ENCODE measurements at places on chromosomes 16 and 17.

DNA sequence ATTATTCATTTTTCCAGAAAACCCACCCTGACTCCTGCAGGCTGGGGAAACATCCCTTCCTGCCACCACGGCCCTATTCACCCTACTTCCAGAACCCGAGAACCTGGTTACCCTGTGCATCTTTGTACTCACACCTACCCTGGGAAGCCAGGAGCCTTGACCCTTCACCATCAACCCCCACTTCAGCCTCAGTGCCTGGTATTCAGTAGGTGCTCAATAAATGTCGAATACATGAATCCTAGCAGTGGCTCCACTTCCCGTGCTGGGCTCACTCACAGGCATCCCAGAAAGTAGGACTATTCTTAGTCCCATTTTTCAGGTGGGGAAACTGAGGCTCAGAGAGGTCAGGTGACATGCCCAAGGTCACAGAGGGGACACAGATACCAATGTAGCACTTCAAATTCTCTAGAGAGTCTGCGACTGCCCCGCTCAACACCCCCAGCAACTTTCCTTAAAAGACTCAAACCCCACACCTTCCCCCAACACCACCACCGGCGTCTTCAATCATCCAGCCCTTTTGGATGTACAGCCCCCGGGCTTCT is 36.1 kb upstream of the CMIP start:
- DNase-seq: no peak

DNA sequence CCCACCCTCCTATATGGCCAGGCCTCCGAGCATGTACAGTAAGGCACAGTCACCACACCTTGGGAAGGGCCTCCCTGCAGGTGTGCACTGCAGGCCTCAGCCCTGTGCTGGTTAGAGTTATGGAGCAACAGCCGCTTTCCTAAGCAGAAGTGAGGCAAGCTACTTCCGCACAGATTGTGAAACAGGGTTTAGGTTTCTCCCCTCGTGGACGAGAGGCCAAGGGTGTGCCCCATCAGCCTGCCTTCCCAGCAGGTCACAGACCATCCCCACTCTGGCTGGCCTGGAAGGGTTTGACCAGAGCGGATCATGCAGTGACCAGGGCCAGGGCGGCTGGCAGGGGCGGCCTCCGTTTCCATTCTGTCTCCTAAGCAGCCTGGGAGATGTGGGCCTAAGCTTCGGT is 4.7 kb downstream of the MSRB1 start:
- DNase-seq: no peak

DNA sequence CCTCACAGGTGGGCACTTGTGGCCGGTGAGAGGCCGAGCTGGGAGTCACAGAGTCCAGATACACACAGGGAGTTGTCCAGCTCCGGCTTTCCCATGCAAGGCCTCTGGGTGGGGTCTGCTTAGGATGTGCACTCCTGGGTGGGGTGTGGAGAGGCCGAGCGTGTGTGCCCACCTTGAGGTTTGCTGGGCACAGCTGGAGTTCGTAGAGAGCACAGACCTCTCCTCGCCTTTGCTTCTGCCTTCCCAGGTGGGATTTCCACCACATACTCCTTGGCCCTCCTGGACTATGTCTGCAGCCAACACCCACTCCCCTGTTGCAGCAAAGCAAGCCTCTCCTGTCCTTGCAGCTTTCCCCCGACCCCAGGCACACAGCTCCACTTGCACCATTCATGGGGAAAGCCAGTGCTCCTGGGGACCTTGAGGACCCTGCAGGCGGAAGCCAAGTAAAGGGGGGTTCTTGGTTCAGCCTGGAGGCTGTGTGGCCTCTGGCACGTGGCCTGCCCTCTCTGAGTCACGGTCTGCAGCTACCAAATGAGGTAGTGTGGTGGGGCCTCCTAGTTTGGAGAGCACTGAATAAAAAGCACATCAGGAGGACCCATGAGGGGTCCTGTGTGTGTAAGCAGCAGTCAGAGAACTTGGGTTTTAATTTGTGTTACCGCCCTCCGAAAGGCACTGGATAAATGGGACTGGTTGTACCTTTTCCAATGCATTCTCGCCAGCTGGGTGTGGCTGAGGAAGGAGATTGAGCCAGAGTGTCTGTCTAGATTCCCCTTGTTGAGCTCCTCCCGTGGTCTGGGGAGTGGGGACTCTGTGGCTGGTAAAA is 31.5 kb downstream of the MPRIP start:
- DNase-seq: peak; percentile 12

DNA sequence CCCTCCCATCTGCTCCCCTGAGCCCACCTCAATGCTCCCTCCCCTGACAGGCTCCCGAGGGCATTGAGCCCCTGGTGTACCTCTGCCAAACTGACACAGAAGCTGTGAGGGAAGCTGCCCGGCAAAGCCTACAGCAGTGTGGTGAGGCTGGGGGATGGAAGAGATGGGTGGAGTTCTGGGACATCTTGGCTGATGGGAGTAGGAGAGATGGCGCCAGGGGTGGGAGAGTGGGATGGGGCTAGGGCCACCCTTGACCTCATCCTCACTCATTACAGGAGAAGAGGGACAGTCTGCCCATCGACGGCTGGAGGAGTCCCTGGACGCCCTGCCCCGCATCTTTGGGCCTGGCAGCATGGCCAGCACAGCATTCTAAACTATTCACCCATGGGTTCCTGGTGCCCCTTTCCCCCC is 16.2 kb upstream of the CTCF start:
- no peak for DNase-seq

DNA sequence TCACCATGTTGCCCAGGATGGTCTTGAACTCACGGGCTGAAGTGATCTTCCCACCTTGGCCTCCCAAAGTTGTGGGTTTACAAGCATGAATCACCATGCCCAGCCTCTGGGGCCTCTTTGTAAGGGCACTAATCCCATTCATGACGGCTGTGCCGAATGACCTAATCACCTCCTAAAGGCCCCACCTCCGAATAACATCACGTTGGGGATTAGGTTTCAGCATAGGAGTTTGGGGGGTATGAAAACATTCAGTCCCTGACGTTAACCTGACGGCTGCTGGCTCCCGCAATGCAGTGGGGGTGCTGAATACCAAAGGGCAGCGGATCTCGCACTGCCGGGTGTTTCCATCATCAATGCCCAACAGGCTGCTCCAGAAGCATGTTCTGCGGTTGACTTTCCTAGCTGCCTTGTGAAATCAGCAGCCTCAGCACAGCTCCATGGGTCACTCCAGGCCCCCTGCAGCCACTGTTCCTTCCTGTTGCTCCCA is 120.8 kb upstream of the SEC14L1 start:
- no peak for DNase-seq

GRCh38 chr17:8838551-8839095 is 28.9 kb downstream of the PIK3R6 start:
- no peak for DNase-seq

DNA sequence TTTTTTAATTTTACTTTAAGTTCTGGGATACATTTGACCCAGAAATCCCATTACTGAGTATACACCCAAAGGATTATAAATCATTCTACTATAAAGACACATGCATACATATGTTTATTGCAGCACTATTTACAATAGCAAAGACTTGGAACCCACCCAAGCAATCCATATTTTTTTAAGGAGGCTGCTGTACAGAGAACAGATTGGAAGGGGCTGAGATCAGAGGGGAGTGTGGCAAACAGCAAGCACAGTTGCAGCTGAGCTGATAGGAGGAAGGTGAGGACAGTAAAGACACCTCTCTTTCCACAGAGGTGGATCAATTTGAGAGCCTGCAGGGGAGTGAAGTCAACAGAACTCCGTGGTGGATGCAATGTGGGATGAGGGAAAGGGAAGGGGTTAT is 10.2 kb upstream of the TMEM238L start:
- no peak for DNase-seq

- DNase-seq: no peak
Measured at GRCh38 chr16:69465881-69466280, 41.5 kb downstream of the CYB5B start.

DNA sequence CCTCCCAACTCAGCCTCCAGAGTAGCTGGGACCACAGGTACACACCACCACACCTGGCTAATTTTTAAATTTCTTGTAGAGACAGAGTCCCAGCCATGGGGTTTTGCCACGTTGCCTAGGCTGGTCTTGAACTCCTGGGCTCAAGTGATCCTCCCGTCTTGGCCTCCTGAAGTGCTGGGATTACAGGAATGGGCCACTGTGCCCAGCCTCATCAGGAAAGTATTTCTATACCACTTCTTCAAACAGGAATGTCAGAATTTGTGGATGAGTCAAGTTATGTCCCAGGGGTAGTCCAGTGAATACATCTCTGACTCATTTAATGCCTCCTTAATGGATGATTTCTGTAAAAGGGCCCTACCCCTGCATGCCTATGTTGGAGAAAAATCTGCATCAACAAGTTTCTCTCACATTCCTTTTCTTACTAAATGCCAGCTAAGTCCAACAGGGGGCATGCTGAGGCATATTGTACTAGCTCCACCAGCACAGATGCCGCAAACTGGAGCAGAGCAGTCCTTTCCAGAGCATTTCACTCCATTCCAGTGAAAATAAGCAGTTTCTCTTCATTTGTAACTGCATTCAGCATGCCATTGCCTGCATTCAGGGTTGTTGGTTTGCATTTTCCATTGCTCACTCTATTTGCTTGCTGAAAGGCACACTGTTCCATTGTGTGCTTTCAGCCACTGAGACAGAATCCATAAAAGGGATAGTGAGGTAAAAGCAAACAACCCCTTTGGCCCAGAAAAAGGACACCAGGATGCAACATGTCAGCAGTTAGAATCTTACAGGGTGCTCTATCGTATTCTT is 5.3 kb upstream of the CAVIN1 start:
- DNase-seq: peak; percentile 42

DNA sequence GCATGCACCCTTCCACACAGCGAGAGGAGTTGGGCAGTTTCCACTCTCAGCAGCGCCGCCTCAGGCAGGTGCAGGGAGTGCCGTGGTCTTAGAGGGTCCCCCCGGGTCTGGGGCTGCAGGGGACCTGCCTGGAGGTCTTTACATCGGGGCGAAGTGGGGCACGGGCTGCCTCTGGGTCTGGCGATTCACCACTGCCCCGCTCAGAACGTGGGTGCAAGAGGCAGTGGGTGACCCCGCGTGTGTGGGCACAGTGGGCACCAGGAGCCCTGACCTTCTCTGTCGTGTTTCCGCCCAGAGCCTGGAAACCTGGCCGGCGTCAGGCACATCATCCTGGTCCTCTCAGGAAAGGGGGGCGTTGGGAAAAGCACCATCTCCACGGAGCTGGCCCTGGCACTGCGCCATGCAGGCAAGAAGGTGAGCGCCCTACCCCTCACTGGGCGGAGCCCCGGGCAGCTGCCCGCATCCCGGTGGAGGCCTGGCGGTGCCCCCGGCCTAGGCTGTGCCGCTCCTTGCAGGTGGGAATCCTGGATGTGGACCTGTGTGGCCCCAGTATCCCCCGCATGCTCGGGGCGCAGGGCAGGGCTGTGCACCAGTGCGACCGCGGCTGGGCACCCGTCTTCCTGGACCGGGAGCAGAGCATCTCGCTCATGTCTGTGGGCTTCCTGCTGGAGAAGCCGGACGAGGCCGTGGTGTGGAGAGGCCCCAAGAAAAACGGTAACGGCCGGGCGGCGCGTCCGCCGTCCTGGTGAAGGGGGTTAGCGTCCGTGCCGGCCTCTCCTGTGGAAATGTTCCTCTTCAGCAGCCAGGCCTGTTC is 3.7 kb downstream of the NUBP2 start:
- DNase-seq: peak; percentile 22

DNA sequence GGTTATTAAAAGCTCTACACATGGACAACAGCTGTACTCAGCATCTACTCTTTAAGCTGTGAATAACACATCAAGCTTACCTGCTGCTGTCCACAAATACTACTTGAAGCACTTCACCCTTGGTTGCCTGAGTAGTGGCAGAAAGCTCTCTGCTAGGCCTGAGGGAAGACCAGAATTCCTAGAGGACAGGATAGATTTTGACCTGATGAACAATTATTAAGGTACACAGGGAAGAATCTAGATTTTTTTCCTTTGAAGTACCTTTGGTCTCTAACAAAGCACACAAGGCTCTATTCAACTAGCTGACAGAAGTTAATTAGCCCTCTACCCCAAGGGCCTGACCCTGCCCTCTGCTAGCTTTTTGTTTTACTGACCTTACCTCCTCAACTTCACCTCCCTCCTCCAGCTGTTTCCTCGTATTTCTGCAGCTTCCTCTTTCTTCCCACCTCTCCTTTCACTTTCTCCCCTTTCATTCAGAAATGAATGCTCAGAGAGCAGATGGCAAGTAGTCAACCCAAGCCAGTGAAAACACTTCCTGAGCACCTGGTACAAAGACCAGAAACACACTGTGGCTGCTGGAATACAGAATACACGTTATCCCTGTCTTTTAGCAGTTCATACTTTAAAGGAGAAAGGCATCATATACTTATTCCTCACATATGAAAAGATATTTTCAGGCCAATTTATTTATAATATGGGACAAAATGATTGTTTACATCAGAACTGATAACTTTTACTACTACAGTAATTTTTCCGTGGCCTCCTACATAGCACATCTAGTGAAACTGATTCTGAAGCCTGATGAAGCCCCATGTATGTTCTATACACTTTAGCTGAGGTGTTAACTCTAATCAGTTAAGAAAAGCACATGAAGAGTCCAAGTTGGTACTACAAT is 5.7 kb upstream of the VEZF1 start:
- no peak for DNase-seq

DNA sequence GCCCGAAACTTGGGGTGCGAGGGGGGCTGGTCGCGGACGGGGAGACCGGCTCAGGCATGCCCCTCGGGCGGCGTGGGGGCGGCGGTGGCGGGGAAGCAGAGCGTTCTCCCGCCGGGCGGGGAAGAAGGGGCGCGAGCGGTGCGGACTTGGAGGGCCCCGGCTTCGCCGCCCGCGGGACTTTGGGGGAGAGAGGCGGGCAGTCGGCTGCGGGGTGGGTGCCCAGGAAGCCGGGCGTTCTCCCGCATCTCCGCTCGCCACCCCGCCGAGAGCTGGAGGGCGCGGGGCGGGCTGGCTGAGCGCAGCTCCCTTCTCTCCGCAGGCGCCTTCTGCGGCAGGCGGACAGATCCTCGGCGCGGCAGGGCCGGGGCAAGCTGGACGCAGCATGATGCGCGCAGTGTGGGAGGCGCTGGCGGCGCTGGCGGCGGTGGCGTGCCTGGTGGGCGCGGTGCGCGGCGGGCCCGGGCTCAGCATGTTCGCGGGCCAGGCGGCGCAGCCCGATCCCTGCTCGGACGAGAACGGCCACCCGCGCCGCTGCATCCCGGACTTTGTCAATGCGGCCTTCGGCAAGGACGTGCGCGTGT is 772 bp downstream of the NTN1 start:
- DNase-seq: peak; percentile 73

GRCh38 chr17:9865586-9865985 is 39.5 kb downstream of the RCVRN start:
- no peak for DNase-seq

- no peak for DNase-seq
Measured at GRCh38 chr17:15261802-15262290, 3.3 kb downstream of the PMP22 start.

DNA sequence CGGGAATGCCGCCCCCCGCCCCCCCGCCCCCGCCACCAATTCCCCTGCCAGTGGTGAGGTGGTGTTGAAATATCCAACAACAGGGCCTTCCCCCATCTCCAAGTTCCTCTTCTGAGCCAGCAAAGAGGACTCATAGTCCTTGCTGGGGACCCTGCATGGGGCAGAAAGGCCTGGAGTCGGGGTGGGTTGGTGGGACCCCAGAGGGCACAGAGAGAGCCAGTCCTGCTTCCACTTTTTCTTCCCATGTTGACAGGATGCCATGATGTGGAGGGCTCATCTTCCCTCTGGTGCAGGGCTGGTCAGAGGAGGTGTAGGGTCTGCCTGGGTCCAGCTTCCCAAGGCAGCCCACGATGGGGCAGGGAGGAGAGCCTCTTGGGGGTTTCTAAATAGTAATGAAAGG is 49.0 kb upstream of the PIK3R6 start:
- no peak for DNase-seq
